AG04449 (cell line): ENCODE measurements at places on chromosomes 3 and 15.

DNA sequence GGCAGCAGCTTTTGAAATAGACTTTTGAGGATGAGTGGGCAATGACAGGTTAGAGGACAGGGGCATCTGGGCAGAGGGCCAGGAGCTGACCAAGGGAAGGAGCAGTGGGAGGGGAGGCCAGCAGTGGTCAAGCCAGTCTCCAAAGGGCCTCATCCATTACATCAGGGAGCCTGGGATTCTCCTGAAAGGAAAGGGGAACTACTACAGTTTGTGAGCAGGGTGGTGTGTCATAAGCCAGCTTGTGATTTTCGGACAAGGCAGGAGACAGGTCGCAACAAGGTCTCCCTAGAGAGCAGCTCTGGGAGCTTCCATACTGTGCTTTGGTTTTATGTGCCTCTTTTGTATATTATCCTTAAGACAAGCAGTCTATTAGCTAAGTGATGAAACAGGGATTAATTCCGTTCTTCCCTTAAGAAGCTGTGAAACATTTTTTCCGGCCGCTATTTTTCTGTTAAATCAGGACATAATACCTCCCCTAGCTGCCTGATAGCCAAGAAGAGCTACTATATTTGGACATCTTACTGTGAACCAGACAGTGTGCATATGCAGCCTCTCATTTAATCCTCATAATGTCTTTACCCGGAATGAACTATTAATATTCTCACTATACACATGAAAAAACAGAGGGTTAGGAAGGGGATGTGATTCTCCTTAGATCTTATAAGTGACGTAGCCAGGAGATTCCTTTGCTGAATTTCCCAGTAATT, 46.4 kb downstream of the C2CD4B start:
- no peak for DNase-seq

- DNase-seq: no peak
Measured at GRCh38 chr3:78260388-78260787, 1220.5 kb downstream of the ROBO2 start.

DNA sequence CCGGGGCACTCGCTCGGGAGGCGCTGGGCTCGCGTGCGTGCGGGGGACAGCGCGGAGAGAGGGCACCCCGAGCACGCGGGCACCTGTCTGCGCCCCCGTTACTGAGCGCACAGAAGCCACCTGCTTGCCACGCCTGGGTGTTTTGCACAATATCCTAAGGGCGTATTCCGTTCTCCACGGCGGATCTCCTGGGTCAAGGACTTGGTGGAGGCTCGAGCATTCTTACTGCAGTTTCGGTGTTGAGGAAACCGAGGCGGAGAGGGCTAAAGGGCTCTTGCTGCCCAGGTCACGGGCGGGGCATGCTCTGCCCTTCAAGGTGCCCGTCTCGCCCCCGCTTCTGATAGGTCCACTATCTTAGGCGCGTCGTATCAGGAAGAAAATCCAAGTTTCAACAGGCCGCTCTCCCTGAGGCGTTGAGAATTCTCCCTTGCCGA, 526 bp downstream of the GPD1L start:
- DNase-seq: no peak

DNA sequence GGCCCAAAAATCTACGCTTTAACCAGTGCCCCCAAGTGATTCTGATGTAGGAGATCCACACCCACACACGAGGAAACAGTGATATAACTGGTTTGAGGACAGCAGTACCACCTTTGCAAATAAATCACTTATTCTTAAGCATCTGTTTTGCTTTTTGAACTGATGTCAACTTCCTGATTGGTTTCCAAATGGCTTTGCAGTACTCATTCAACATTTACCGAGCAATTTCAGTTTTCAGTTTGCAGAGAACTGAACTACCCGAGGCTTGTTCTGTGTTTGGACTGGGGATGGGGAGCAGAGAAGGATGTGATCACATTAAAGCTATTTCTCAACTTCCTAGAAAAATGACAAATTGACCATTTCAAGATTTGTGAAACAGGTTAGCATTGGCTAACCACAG, 1.1 kb upstream of the GYG1 start:
- no peak for DNase-seq

DNA sequence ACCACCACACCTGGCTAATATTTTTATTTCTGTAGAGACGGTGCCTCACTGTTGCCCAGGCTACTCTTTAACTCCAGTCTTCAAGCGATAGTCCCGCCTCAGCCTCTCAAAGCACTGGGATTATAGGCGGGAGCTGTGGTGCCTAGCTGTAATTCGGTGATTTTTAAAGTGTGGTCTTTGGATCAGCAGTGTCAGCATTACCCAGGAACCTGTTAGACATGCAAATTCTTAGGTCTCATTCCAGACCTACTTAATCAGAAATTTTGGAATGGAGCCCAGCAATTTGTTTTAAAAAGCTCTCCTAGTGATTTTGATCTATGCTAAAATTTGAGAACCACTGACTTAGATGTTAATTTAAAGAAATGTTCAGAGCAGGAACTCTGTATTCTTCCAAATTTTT, 51.9 kb downstream of the GOLM2 start:
- peak; percentile 67 for DNase-seq

DNA sequence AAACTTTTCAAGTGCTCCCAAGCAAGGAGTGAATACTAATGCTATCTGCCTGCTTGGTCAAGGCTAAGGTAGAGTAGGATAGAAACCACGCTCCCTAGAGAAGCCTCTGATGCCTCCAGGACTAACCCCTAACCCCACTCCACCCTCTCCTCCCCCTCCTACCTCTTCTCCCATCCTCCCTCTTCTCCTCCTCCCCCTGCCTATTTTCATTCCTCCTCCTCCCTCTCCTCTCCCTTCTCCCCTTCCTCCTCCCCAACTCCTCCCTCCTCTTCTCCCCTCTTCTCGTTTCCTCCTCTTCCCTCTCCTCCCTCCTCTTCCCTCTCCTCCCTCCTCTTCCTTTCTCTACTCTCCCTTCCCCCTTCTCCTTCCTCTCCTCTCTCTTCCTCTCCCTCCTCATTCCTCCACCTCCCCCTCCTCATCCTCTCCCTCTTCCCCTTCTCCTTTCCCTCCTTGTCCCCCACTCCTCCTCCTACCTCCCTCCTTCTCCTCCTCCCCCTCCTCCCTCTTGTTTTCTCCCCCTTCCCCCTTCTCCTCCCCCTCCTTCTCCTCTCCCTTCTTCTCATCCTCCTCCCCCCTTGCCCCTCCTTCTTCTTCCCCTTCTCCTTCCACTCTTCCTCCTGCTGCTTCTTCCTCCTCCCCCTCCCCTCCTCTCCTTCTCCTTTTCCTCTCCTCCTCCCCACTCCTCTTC, 12.8 kb upstream of the MEX3B start:
- no peak for DNase-seq

GRCh38 chr3:68972358-68972979, 40.1 kb upstream of the TAFA4 start:
- no peak for DNase-seq

DNA sequence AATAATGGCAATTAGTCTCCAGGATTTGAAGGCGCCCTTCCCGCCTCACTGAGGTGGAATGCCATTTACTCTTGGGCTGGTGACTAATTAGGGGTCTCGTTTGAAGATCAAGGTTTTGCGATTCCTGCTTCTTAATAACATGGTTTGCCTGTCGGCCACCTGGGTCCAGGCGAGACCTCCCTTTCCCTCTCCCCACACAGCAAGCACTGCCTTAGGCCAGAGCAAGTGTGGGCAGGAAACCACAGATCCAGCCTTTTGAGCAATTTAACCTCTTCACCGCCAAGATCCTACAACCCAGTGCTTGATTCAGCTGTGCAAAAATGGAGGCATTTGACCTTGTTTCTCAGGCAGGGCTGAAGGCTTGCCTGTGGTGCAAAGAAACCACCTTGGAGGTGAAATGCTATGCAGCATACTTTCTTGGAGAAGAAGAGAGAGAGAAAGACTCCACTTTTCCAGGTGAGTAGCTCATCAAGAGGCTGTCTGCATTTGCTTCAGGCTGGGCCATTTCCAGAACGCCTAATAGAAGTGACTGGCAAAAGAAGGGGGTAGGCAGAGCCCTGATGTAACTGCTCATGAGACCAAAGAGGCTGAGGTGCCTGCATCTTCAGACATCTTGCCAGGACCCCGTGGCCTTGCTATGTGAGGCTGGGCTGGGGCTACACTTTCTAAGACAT, 34.1 kb upstream of the WNT5A start:
- no peak for DNase-seq

- no peak for DNase-seq
Measured at GRCh38 chr15:87724330-87724729, 532.2 kb downstream of the NTRK3 start.

DNA sequence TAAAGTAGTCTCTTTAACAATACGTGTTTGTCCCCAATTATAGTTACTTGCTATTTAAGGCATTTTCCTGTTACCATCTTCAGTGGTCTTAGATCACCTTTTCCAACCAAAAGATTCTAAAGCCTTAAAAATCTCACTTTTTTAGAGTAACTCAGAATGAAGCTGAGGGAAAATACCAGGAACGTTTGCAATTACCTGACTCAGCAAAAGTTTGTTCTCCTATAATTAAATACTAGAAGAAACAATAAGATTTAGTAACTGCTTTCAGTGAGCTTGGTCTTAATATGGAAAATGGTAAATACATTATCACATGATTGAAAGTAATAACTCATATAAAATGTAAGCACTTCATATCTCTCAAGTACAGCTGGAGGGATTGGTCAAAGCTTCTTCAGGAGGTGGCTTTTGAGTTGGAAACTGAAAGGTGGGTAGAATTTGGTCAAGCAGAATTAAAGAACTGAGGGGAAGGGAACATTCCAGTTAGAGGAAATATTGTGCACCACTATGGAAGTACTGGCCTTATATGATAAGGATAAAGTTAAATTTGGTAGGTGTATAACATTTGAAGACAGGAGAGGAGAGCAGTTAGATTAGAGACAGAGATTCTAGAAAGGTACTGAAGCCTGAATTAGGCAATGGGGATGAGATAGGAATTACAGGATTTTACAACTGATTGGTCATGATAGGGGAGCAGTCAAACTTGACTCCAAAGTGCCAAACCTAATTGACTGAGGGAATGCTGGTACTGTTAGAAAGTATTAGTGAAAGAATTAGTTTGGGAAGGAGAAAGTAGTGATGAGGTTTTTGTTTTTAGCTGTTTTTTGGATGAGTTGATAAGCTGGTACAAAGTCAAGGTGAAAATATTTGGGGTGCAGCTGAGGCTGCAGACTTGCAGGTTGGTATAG, 21.9 kb downstream of the TSC22D2 start:
- no peak for DNase-seq

DNA sequence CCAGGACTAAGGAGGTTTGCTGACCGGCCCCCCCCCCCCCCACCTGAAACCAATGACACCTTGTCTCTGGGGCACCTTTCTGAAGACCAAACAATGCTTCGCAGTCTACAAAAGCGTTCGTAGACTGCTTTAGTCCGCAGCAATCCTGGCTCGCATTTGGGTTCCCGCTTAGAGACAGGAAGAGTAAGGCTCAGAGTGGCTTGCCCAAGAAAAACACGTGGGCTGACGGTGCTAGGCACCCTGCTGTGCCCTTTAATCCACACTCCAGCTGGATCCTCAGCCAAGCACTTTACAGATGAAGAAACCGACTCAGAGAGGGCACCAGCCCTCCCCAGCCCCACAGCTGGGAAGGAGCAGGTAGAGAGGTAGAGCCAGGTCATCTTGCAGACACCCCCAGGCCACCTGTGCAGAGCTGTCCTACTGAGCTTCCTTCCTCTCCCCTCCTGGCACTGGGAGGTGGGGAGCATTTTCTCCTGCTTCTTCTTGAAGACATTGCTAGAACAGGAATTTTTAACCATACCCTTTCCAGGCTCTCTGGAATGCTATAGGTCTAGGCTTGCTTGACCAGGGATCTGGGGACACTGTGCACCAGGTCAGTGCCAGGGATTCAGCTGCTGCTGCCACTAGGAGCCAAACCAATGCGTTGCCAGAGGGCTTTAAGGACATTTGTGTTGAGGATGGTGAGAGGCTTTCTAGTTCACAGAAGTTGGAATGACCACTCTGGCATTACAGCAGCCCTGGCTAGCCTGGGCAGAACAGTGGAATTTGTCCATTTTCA, 1.0 kb upstream of the KLF15 start:
- DNase-seq: no peak

DNA sequence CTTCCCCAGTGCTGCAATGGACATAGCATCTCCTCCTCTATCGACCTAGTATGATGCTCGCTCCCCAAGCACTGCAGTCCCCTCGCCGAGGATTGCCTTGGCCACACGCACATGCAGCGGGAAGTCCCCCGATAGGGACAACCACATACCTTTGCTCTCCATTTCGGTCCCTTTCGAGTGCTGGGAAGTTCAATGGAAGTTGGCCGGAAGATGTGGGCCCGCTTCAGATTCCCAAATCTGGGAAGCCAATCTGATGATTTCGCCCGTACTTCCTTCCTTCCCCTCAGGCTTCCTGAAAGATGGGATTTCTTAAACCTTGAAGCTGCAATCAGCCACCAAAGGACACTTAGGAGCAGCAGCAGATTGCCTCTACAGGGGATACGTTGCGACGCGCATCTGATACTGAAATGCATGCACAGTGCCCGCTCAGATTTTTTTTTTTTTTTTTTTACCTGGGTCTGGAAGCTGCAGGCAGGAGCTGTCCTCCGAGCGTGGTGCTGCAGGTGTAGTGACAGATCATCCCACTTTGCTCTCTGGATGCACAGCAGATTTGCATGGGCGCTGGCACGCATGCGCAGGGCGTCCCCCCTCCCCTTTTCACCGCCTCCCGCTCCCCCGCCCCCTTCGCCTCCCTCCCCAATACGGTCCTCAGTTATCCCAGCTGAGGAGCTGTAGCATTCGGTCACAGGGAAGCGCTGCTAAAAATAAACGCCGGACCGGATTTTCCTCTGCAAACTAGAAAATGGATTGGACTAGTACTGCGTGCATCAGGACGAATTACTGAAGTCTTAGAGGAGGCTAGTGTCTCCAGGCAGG, at the start of gene FGF12:
TSS of gene FGF12 (minus strand) at position 510 of the 816 bp plus-strand sequence.
- DNase-seq: no peak

- no peak for DNase-seq
Measured at GRCh38 chr3:4425707-4426106, 41.4 kb downstream of the SUMF1 start.

DNA sequence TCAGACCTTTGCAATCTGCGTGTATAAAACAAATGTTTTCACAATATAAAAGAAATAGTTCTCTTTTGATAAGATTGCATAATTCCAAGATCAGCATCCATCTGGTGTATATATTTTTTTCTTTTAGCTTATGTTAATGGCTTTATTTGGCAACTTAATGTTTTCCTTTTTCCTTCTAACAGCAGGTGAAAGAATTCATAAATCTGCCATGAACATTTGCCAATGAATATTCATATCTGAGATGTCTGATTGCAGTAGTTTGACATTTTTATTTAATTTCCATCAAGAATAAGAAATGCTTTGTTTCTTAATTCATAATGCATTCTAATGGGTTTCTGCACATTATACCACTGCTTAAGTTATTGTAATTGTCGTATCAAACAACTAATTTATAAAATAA, 184.4 kb upstream of the ROBO2 start:
- DNase-seq: no peak
